ENCODE measurements at places on chromosomes 6 and 20. TPM values are rescaled to one million over a fixed set of nuclear protein-coding genes. Genes with fewer than 3 reads are reported as not detected.

GRCh38 chr6:35299674-35300073, 2.1 kb downstream of the DEF6 start:
- DNase-seq, result no peak

DNA sequence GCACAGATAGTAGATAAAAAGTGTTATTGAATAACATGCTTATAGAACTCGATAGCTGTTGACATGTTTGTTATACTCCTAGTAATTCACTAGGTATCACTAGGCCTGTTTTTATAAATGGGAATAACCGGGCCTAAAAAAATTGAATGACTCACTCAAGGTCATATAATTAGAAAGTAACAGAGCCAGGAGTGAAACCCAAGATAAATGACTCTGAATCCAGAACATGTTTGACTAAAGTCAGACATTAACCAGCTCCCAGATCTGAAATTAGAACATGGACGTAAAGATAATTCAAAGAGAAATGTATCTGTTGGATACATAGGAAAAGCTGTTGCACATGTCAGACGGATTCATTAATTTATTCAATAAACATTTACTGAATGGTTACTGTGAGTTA, 26.9 kb downstream of the RGS17 start:
- no peak for DNase-seq

- no peak for DNase-seq
Observed at GRCh38 chr6:71579902-71580301, 291.3 kb downstream of the OGFRL1 start.

- peak; percentile 88 for DNase-seq
Observed at GRCh38 chr6:121830736-121831135, 395.3 kb downstream of the GJA1 start.

Gene NRN1
- 31.1 TPM for polyA plus RNA-seq

Gene ASF1A
- polyA plus RNA-seq, result not detected

Gene PDYN
- polyA plus RNA-seq, result not detected

GRCh38 chr6:12602342-12602741, 114.2 kb upstream of the PHACTR1 start:
- DNase-seq, result no peak

Gene KIAA1586
- polyA plus RNA-seq, result 16.9 TPM

DNA sequence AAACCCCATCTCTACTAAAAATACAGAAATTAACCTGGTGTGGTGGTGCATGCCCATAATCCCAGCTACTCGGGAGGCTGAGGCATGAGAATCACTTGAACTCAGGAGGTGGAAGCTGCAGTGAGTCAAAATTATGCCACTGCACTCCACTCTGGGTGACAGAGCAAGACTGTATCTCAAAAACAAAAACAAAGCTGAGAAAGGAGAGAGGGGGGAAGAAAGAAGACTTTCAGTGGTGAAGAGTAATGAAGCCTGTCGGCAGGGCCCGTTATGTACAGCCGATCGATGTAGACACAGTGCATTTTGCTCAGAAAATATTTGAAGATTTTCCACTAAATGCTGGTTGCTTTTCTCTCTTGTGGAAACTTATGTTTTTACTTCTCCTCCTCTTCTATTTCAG, 13.8 kb downstream of the VAPB start:
- DNase-seq, result no peak

DNA sequence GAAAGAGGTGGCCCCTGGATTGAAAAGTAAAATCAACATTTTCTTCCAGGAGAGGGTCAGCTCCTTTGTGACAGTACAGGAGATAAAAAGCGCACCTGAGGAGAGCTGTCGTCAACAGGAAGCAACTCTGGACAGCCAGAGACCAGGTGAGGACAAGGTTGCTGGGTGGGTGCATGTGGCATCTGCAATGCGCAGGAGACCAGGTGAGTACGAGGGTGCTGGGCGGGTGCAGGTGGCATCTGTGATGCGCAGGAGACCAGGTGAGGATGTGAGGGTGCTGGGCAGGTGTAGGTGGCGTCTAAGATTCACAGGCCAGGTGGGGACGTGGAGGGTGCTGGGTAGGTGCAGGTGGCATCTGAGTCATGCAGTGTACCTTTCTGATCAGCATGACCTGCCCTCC, 38.4 kb downstream of the WDR27 start:
- no peak for DNase-seq

Gene STX11
- polyA plus RNA-seq, result 2.6 TPM

Gene MYCT1
- 21.1 TPM for polyA plus RNA-seq

DNA sequence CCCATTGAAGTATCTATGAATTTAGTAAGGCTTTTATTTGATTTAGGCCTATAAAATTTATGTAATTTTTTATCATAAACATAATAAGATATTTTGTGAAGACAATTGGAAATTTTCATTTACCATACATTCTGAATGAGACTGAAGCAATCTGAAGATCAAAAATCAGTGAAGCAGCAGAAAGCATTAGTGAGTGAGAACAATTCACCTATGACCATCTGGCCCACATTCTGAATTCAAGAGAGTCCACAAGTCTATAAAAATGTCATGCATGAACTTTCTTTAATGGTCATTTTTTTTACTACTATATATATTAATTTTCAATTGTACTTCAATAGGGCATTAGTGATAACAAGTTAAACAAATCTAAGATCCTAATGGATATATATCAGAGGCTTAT, 1026.6 kb upstream of the MAP3K7 start:
- DNase-seq, result no peak

DNA sequence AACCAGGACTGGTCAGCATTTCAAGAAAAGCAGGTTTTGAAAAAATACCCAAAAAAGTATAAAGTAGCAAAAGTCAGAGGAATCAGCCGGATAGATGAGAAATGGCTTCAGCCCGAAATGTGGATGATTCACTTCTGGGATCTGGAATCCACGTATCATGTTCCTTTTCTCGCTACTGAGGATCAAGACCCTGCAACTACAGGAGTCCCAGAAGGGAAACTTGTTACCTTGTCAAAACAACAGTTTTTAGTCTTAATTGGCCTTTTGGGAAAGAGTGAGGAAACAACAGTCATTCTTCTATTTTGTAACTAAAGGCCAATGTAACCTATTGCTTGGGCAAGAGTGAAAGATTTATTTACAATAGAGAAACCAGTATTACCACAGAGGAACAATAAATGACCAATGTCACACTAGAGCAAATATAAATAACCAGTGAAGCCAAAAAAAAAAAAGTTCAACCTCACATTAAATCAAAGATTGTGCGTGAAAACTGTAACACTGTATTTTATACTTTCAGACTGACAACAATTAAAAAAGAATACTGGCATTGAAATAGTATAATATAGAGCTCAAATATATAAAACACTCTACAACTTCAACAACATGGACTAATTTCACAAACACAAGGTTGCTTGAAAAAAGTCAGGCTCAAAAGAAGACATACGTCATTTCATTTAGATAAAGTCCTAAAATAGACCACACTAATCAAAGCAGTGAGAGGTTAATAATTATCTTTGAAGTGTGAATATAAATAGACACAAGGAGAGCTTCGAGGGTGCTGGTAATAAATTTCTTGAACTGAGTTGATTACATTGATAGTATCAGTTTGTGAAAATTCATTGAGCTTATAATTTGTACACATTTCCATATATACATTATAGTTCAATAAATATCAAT, 116.2 kb downstream of the GFRAL start:
- no peak for DNase-seq

- no peak for DNase-seq
Observed at GRCh38 chr20:46978951-46979491, 84.4 kb downstream of the EYA2 start.

- no peak for DNase-seq
Observed at GRCh38 chr6:110013386-110013785, 35.3 kb downstream of the GPR6 start.

DNA sequence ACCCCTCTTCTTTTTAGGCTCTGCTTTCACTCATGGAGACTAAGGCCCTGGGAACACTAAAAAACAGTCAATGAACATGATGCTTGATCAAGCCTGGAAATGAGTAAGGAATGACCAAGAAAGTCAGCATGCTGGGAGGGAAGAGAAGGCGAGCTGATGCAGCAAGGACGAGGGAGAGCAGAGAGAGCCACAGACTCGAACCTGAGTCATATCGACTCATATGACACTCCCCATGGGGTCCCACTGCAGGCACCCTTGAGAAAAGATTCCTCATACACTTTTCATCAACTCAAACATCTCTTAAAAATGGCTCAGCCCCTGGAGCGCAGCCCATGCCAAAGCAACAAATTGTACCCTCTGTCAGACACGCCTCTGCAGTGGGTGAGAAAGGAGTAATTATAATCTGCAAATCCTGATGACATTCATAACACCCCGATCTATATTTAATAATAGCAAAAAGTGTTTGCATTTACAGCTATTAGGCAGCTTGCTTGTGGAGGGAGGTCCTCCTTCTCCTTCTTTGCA, 127.2 kb downstream of the F13A1 start:
- no peak for DNase-seq

Gene MICB
- polyA plus RNA-seq, result 1.3 TPM

Gene DHX35
- 9.2 TPM for polyA plus RNA-seq

DNA sequence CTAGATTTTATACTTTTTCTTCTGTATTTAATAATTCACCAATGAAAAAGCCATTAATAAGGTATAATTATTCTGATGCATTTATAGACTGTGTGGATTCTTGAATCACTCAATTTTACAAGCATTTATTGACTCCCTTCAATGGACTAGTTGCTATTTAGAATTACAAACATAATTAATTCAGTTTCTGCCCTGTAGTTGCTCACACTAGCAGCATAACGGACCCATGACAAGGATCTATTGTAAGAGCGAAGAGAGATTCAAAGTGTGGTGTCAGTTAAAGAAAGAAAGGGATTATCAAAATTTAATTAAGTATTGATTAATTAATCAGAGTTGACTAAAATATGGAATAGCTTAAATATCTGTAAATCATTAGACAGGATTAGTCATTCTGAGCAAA, 602.6 kb upstream of the PTCHD4 start:
- DNase-seq, result no peak

Gene OLIG3
- polyA plus RNA-seq, result not detected

Gene FOXS1
- polyA plus RNA-seq, result 4.0 TPM

Measured in muscle of arm (tissue), 14 donors.